ENCODE measurements at places on chromosomes 1 and 21.

- DNase-seq, result no peak
These were observed 102.5 kb upstream of the PTGFR start for GRCh38 chr1:78388275-78388674.

- no peak for DNase-seq
These were observed 32.2 kb downstream of the CACHD1 start for GRCh38 chr1:64502083-64502482.

GRCh38 chr1:65027666-65028358, 61.5 kb upstream of the JAK1 start:
- DNase-seq, result no peak

- no peak for DNase-seq
These were observed at the start of gene OR2L5 for GRCh38 chr1:248013229-248013710. Gene OR2L5 (plus strand): TSS chr1:248013660. CDS start chr1:248021948, 8,288 bp downstream.

- DNase-seq, result no peak
These were observed 16.3 kb upstream of the PLCH2 start for GRCh38 chr1:2459757-2460156.

GRCh38 chr1:48596046-48596445, 124.0 kb upstream of the SPATA6 start:
- no peak for DNase-seq

DNA sequence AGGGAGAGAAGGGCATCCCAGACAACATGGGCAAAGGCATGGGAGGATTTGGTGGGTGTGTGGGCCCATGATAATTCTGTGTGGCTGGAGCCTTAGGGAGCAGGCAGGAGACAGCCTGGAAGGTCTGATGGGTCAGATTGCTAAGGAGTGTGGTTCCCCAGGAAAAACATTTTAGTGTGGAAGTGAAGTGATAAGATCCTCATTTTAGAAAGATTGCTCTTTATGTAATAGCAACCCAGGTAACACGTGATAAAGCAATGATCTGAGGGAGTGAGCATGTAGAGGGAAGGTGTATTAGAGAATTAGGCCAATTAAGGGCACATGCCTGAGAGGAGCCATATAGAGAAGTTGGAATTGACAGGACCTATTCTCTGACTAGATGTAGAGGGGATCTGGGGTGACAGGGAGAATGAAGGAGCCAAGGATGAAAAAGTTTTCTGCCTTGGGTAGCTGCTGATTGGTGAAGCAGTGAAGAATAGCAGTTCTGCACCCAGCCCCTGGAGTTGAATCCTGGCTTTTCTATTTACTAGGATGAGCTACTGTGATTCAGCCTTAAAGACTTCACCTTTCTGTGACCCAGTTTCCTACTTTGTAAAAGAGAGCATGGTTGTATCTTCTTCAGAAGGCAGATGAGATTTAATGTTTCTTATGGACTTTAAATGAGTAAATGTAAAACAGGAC, 18.7 kb upstream of the SLAMF6 start:
- DNase-seq, result no peak

GRCh38 chr21:43328958-43329691, 97.8 kb downstream of the SIK1 start:
- no peak for DNase-seq

- no peak for DNase-seq
These were observed 47.6 kb downstream of the SPSB1 start for GRCh38 chr1:9340172-9340854.

DNA sequence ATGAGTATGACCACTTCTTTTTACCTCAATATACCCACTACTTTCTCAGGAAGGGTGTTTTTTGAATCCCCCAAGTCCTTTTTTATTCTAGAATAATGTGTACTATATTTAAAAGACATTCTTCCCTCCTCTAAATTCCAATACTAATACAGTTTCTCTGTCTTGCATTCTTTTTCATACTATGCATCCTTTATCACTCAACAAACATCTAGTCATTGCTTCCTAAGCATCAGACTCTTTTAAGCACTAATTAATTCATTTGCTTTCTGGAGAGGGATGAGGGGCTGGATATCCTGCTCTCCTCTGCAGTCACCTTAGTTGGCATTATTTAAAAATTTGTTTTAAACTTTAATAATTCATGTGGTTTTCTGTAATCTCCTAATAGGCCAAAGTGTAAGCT, 838.8 kb downstream of the KCNT2 start:
- no peak for DNase-seq

- DNase-seq, result no peak
These were observed 76.6 kb downstream of the RPE65 start for GRCh38 chr1:68373173-68373572.

DNA sequence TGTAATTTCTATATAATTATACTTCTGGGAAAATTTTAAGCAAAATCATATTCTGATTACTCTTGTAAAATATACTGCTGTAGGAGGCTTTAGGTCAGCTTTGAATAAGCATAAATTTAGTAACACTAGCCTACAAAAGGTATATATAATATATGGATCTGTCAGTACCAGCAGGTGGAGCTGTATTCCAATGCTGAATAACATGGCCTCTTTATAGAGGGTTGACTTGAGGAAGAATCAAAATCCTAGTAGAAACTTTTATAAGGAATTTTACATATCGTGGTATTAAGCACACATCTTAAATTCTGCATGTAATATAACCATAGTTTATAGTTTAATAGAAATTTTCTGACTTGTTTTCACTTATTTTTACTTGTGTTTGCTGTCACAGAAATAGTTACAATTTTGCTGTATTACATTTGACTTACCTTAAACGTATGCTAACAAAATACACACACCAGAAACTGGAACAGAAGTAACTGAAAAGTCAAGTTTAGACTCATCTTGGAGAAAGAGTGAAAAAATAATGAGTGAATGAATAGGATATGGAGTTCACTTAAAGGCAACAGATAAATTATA, 79.3 kb downstream of the HMCN1 start:
- no peak for DNase-seq

- no peak for DNase-seq
These were observed 173.7 kb downstream of the KCNJ6 start for GRCh38 chr21:37742532-37742931.

GRCh38 chr1:186813420-186813819, 15.3 kb upstream of the PLA2G4A start:
- DNase-seq, result no peak

- no peak for DNase-seq
These were observed 70.0 kb downstream of the LMO4 start for GRCh38 chr1:87398641-87399040.

- no peak for DNase-seq
These were observed 5.4 kb downstream of the SOAT1 start for GRCh38 chr1:179298952-179299351.

- no peak for DNase-seq
These were observed 8.4 kb downstream of the FOXE3 start for GRCh38 chr1:47424336-47424982.

GRCh38 chr1:211356723-211357407, 30.2 kb downstream of the TRAF5 start:
- DNase-seq, result no peak
